ENCODE measurements at places on chromosomes 4 and X.

GRCh38 chrX:105098201-105098600 is 122.3 kb downstream of the TEX13A start:
- DNase-seq: no peak

GRCh38 chr4:86132468-86132867 is 227.4 kb downstream of the MAPK10 start:
- DNase-seq: no peak

DNA sequence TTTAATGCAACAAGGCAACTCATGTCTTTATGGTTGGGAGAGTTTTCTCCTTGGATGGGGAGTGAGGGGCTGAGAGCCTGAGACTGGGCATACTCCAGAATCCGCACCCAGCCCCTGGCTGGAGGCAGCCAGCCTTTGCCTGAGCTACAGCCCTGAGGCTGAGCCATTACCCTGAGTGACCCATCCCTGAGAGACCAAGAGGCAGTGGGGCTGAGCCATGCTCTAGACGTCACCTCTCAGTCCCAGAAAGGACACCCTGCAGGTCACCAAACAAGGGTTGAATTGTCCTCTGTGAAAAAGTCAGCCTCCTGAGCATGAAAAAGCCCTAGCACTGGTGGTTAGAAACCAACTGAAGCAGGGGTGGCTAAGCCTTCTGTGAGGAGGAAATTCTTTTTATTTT is 151.2 kb upstream of the GATB start:
- no peak for DNase-seq

- no peak for DNase-seq
Observed at GRCh38 chrX:48792219-48792618, 5.8 kb downstream of the GATA1 start.

GRCh38 chrX:97401154-97401553 is 517.4 kb downstream of the RPA4 start:
- no peak for DNase-seq

GRCh38 chr4:7989654-7990053 is 50.0 kb upstream of the AFAP1 start:
- no peak for DNase-seq

DNA sequence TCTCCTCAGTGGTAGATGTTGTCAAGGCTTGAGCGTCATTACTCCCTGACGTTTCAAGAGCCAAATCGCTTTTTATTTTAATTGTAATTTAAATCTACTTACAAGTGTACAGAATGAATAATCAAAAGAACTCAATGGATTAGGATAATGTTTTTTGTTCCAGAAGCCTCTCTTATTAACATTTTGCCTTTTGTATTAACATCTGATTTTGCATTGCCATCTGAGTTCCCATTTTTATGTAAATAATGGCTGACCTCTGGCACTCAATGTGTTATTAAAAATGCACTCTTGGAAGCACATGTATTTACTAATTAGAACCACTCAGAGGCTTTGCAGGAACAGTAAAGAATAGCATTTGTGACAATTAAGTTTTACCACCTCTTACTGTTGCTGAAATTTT is 411.0 kb downstream of the EPHA5 start:
- DNase-seq: no peak

GRCh38 chr4:153242839-153243324 is 38.6 kb downstream of the TRIM2 start:
- no peak for DNase-seq

DNA sequence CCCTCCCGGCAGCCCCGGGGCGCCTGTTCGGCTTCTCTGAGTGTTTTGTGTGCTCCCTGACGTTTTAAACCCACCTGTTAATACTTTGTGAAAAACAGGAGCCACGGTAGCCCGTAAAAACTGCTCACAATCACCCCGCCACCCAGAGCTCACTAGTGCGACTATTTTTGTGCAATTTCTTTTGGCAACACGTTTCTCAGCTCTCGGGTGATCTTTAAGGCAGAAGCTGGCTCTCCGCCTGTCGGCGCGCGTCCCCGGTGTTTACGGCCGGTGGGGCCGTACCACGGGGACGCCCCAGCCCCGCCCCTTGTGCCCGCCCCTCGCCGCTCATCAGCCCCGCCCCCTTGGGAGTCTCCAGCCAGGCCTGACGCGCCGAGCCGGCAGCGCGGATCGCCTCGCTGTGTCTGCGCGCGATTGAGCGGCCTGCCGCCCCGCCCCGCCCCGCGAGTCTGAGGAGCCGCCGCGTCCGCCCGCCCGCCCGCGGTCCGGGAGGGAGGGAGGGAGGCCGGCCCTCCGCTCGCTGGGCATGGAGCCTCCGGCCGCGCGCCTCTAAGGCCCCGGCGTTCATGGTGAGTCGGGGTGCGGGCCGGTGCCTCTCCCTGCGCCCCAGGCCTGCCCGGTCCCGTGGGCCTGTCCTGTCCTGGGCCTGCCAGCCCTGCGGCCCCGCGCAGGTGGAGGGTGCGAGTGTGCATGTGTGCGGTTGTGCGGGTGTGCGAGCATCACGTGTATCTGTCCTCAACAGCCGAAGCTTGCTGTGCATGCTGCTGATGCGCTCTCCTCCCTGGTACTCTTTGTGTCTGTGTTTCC is 56.2 kb upstream of the TADA2B start:
- DNase-seq: peak; percentile 79

DNA sequence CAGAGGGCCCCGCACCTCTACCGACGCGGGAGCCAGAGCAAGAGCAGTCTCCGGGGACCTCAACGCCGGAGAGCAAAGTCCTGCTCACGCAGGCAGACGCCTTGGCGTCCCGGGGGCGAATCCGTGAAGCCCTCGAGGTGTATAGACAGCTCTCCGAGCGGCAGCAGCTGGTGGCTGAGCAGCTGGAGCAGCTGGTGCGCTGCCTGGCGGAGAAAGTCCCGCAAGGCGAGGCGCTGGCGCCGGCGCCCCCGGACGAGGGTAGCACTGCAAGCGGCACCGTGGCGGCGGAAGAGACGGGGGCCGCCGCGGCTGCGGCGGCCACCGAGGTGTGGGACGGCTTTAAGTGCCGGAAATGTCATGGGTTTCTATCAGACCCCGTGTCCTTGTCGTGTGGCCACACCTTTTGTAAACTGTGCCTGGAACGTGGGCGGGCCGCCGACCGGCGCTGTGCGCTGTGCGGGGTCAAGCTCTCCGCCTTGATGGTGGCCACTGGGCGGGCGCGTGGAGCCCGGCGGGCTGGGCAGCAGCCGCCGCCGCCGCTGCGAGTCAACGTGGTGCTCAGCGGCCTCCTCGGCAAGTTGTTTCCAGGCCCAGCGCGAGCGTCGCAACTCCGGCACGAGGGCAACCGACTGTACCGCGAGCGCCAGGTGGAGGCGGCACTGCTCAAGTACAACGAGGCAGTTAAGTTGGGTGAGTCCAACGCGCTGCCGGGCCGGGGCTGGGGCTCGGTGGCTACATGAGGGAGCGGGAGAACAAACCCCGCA is 672 bp downstream of the LONRF3 start:
- DNase-seq: no peak

GRCh38 chr4:128700659-128701350 is 108.7 kb upstream of the JADE1 start:
- DNase-seq: no peak

DNA sequence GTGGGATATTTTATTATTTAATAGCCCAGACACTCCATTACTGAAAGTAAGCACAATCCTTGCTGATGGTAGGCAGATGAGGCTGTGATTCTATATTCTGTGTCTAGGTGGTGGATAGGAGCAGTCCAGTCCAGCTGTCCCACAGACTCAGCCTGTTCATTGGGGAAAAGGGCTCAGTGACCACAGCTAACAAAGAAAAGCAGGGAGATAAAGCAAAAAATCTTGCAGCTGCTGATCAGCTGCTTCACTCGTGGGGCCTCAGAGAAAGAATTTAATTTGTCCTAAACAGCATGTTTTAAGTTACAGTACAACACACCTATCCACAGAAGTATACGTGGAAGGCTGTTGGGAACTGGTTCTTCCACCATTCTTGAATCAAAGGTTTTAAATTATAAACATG is 40.7 kb upstream of the ANK2 start:
- DNase-seq: no peak

GRCh38 chr4:54215379-54216077 is 13.6 kb upstream of the PDGFRA start:
- DNase-seq: no peak

DNA sequence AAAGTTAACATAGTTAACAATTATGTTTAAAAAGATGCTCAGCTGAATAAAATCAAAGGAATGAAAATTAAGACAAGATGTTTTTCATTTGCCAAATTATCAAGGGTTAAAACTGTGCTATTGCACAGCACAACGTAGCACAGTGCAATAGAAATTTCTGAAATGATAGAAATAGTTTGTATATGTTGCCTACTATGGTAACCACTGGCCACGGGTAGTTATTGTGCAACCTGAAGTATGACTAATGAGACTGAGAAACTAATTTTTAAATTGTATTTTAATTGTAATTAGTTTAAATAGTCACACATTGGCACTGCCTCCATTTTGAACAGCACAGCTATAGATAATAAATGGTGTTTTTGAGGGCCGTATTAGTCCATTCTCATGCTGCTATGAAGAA is 343.1 kb upstream of the FAM241A start:
- DNase-seq: no peak

DNA sequence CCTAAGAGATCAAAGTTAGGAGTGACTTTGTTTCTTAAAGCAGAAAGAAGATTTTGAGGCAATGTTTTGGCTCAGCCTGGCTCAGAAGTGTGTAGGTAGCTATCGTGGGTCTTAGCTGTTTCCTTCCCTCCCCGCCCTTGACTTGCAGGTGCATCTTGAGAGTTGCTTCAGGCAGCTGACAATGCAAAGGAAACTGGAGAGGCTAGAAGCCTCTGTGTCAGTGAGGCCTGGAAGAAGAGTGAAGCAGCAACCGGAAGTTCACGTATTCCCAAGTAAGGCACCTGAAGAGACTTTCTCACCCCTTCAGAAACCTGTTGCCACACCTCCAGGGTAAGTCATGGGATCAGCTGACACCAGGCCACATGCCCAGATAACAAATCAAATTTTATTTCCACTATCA is 10.6 kb upstream of the XKRX start:
- DNase-seq: no peak

- no peak for DNase-seq
Observed at GRCh38 chr4:146229406-146229805, 15.1 kb downstream of the REELD1 start.

GRCh38 chr4:26751004-26751403 is 109.6 kb upstream of the STIM2 start:
- no peak for DNase-seq

DNA sequence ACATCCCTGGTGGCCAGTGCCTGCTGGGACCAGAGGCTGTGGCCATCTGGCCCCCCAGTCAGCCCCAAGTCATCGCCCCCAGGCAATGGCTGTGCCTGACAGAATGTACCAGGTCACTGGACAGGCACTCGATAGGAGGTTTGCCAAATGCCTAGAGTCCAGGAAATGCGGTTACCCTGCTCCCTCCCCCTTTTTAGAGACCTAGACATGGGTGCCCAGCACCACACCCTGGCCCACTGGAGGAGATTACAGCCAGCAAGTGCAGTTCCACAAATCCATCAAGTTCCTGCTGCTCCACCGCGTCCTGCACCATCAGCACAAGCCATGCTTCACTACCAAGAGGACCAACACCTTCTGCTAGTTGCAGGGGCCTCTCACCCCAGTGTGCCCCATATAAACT is 16.2 kb upstream of the ZFX start:
- no peak for DNase-seq

Measured in CMK (cell line).